ENCODE measurements at places on chromosomes 2 and 18. TPM values are rescaled to one million over a fixed set of nuclear protein-coding genes. Genes with fewer than 3 reads are reported as not detected.

EPAS1 gene
- total RNA-seq: 69.8 TPM

IGFBP2 gene
- total RNA-seq: 60.4 TPM

HNMT gene
- 11.3 TPM for total RNA-seq

HRH4 gene
- total RNA-seq: not detected

FLACC1 gene
- total RNA-seq: 0.56 TPM

KIF1A gene
- total RNA-seq: 0.07 TPM

OSR1 gene
- not detected for total RNA-seq

CIDEA gene
- 0.20 TPM for total RNA-seq

PFN4 gene
- 0.14 TPM for total RNA-seq

All from pulmonary artery endothelial cell (primary cell).